ENCODE measurements at places on chromosomes 1 and 21.

DNA sequence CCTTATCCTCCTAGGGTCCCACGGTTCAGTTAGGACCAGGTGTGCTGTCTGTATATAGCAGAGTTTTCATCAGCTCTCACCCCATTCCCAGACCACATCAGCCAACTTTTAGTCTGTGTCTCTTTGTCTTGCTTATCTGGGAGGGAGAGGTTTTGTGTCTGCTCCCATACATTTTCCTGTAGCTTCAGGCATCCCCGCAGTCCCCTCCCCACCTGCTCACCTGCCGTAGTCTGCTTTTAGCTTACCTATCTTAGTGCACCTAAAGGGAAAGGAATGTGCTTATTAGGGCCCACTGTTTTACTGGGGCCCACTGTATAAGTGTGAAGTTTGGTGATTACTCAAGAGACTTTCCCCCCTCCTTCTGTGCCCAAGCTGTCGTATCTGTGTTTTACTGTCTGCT is 225.1 kb downstream of the PLA2G4A start:
- no peak for DNase-seq

DNA sequence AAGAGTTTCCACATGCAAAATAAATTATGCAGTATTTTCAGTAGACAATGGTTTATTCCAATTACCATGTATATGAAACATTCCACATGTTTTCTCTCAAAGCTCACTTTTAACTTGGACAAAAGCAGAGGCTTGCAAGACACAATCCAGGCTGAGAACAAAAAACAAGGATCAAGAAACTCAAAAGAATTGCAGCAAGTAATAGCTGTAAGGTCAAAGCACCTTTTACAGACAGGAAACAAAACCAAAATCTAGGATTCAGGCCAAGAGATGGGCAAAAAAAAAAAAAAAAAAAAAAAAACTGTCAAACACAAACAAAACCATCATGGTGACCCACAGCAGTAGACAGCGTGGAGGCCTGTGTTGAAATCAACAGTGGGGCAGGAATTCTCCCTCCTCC is 9.3 kb downstream of the RGS1 start:
- peak; percentile 23 for DNase-seq

DNA sequence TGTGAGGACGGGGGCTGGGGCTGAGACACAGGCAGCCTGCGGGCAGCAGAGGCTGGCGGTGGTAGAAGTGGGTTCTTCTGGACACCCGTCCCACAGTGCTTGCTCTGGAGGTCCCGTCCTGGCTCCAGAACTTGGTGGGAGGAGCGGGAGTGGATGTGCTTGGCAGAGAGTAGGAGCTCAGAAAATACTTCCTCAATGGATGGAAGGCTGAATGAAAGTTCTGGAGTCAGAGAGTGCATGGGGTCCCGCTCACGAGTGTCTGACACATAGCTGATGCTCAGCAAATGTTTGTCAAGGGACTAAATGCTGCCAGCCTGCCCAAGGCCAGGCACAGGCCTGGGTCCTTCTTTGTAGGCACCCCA is 13.4 kb upstream of the NES start:
- no peak for DNase-seq

- peak; percentile 55 for DNase-seq
These were observed 8.8 kb upstream of the FABP3 start for GRCh38 chr1:31381394-31382294.

DNA sequence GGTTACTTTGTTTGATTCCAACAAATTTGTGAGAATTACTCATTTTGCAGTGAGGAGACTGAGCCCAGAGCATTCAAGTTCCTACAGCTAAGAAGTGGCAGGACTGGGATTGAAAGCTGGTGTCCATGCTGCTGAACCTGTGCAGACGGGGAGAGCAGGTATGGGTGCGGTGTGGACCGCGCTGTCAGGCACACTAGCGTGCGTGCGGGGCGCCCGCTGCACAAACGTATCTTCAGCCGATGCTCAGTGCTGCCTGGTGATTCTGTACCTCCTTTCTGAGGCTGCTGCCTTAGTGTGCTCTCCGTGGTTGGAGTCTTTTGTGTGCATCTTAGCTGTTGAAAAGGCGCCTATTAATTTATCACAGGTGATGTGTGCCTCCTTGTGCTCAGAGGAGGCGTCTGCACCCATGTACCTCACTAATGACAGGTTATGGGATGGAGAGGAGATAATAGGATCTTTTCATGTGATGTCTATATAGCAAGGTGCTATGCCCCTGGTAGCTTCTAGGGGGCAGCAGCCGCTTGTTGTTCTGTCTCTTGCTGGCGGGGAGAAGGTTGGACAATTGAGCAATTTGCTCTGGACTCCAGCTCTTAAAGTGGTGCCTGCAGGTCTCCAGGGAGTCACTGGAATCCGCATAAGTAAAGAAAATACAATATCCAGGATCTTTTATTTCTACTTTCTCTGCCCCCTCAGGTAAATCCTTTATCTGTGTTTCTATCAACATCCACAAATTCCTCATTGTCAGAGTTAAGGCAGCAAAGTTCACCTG is 32.5 kb downstream of the PEX14 start:
- DNase-seq = peak; percentile 93

DNA sequence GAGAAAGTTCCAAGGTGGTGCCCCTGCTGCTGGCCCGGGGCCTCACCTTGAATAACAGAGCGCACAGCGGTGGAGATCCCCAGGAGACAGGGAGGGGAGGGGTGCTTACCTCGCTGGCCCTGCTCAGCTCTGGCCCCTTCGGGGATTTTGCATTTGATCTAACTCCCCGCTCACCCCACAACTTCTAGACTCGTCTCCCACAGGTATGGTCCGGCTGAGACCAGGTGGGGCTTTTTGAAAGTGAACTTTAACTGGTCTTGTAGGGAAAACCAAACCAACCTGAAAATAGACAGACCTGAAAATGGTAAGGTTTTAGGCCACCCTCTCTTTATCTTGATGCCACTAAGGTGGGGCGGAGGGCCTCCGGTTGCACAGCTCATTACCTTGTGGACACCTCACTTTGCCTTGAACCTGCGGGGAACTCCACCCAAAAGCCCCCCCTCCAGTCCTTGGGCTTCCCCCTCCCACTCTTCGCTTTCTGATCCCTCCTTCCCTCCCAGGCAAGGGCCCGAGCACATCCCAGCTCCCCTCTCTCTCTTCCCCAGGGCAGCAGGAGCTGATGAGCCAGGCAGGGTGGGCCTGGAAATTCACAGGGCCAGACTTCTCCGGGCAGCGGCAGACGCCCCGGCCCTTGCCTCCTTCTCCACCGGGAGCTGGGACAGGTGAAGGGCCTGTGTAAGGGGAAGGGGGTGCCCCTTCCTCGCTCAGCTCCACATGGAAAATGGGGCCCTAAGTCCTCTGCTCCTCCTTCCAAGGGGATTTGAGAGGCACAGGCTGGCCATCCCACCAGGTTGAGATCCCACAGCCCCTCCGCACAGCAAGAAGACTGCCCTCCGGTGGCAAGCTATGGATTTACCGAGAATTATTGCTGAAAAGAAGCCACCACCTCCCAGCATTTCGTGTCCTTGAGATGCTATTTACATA is 16.1 kb downstream of the TNFRSF8 start:
- DNase-seq = peak; percentile 79

DNA sequence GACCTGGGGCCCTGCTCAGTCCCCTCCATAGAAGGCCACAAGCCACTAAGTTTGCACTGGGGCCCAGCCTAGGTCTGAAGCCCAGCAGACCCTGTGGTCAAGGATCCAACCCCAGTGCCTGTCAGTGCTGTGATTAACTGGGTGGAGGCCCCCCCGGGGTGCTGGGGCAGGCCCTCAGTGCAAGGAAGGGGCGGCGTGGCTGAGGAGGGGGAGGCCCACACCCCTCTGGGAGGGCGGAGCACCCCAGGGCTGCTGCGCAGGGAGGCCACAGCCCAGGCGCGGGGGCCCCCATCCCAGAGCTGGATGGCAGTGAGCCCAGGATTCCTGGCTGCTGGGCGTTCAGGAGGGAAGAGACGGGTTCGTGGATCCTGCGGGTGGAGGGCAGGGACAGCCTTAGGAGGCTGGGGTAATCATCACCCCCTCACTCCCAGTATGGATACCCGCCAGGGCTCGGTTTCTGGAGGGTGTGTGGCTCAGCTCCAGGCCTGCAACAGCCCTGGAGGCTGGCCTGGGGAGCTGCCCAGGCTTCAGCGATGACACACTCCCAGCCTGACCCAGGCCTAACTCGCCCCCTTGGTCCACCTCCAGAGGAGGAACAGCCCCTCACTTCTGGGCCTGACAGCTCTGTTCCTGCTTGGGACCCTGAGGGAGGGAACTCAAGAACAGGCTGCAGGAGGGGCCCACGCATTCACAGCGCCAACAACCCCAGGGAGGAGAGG is 890 bp downstream of the GJC2 start:
- peak; percentile 97 for DNase-seq

DNA sequence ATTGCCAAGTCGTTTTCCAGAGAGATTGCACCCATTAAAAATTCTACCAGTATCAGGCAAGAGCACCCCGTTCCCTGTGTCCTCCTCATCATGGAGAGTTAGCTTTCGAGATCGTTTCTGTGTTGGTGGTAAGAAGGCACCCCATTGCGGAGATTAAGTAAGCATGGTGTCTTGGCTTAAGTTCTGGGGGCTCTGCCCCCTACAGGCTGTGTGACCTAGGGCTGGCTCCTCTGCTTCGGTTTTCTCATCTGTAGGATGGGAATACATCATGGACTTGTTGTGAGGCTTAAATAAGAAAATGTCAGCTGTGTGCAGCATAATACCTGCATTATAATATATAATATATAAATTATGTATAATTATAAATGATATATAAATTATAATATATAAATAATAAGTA is 36.8 kb upstream of the TENT5C start:
- no peak for DNase-seq

GRCh38 chr1:66764994-66765578 is 12.8 kb downstream of the DYNLT5 start:
- DNase-seq = peak; percentile 80

- peak; percentile 43 for DNase-seq
These were observed 829 bp downstream of the PEA15 start for GRCh38 chr1:160206036-160206389.

DNA sequence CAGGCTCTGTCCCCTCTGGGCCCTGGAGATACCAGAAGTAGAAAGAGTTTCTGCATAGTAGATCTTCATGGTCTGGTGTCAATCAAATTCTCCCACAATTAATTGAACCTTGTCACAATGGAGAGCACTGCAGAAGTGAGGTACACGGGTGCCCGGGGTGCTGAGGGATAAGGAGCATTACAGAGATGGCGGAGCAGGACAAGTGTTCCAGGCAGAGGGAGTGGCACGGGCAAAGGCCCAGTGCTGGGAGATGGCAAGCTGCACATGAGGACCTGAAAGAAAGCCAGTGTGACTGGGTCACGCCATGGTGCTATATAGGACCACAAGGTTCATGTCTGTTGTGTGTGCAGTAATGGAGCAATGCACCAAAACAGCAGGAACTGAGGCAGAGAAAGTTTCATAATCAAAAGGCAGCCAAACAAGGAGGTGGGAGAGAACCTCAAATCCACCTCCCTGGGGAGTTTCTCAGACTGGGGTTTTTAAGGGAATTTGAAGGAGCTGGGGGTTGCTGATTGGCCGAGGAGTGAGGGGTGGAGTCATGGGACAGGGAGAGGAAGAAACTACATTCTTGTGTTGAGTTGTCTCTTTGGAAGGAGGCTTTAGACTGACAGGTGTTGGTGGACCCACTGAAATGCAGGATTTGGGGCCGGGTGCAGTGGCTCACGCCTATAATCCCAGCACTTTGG is 27.7 kb downstream of the ACOT11 start:
- no peak for DNase-seq

DNA sequence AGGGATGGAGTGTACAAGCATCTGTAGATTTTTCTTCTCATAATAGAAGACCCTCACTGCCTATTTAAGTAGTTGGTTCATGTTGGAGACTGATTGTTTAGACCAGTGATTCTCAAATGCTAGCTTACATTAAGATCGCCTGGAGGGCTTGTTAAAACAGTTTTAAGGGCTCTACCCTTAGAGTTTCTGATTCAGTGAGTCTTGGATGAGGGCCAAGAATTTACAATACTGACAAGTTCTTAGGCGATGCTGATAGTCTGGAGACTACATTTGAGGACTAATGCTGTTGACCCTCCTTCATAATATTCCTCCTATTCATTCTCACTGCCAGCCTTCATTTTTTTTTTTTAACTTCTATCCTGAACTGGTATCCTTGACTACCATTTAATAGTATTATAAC is 15.2 kb upstream of the AGO3 start:
- no peak for DNase-seq

DNA sequence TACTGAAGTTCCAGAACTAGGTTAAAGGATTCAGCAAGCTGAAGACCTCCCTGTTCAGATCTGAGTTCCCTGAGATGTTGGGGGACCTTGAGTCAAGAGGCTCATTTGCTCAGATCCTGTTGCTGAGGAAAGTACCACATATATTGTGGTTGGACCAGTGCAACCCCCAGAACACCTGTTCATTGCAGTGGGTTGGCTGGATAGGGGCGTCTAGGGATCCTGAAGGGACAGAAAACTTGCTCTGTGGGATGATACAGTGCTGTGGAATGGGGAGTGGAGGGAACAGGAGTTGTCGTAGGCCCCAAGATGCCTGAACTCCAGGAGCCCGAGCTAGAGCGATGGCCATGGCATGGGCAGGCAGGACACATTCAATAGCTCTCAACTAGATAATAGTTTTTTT is 24.6 kb upstream of the MAPKAPK2 start:
- DNase-seq = no peak

GRCh38 chr1:28865997-28866650 is 48.2 kb upstream of the EPB41 start:
- no peak for DNase-seq

GRCh38 chr1:29499104-29499650 is 262.9 kb downstream of the PTPRU start:
- no peak for DNase-seq

DNA sequence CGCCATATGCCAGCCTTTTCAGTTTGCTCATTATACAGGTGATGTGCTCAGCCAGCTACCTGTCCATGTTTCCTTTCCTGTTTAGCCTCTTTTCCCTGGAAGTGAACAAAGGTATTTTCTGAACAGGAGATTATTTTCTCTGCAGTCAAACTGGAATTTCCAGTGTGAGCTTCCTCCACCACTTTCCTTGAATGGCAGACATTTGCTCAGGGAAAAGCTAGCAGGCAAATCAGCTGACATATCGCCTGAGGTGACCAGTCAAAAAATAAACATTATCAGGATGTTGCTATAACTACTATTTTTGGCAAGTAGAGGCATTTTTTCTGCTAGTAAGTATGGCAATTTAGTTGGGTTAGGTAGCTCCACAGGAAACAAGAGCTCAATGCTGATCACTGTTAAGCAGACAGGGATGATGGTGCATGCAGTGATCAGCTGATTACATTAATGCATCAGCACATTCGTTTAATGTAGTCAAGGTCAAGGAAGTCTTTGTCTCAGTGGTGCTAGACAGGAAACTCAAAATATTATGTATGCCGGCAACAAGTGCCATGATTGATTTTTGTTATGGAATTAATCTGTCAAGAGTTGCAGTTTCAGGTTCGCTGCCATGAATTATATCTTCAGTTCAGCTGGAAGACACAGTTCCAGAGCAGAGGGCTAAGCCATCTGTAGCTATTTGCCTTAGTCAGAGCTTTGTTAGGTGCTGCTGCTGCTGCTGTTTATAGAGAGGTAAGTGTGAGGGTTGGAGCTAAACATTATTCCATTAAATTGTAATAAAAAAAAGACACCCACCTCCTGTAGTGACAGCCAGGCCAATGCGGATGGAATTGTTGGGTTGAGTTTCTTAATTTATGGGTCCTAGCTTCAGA is 179.7 kb upstream of the ST6GALNAC5 start:
- no peak for DNase-seq
